ENCODE measurements at places on chromosomes 4 and X. TPM values are rescaled to one million over a fixed set of nuclear protein-coding genes. Genes with fewer than 3 reads are reported as not detected.
A peak's percentile ranks its signal among the peaks of the same experiment; 100 is the strongest.

TNIP3 gene
- total RNA-seq = not detected

PCSK1N gene
- total RNA-seq = 15.2 TPM

IL3RA gene
- total RNA-seq = 11.9 TPM

ARMCX2 gene
- 15.0 TPM for total RNA-seq

SPATA4 gene
- not detected for total RNA-seq

DRP2 gene
- total RNA-seq = 0.42 TPM

CENPVL2 gene
- total RNA-seq = not detected

DNA sequence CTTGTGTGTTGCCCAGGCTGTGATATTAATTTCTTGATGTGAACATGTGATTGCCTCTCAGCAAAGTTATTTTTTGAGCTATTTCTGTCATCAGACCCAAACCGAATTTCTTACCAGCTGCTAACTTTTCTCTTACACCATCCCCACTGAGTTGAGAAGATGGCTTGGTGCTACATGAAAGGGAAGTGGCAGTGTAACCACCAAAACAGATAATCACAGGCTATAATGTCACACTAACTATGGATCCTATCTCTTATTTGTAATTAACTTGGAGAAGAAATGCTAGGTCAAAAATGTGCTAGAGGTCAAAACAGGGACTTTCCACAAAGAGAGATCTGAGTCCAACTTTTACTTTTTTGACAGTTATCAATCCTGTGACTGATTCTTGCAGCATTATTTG lies 43.8 kb downstream of the ELOVL6 start:
- DNase-seq = no peak

DNA sequence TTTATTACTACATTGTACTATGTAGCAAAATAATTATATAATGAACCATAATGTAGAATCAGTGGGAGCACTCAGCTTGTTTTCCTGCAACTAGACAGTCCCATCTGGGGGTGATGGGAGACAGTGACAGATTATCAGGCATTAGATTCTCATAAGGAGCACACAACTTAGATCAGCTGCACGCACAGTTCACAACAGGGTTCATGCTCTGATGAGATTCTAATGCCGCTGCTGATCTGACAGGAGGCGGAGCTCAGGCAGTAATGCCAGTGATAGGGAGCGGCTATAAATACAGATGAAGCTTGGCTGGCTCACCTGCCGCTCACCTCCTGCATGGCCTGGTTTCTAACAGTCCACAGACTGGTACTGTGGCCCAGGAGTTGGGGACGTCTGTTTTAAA lies 199.2 kb downstream of the MAB21L2 start:
- no peak for DNase-seq

DNA sequence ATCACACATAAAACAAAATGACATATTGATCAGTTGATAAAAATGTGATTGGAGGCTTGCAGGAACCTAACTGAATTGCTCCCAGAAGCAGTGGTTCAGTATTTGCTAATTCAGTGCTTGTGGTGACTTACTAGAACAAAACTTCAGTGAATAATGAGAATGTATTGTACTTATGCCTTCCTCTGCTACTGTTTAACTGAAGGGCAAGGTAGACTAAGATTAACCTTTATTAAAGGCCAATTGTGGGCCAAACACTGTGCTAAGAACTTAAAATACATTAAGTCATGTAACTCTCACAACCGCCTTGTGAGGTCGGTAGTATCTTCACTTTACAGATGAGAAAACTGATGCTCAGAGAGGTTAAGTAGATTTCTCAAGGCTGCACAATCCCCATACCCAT lies 14.9 kb downstream of the IGFBP7 start:
- no peak for DNase-seq

DNA sequence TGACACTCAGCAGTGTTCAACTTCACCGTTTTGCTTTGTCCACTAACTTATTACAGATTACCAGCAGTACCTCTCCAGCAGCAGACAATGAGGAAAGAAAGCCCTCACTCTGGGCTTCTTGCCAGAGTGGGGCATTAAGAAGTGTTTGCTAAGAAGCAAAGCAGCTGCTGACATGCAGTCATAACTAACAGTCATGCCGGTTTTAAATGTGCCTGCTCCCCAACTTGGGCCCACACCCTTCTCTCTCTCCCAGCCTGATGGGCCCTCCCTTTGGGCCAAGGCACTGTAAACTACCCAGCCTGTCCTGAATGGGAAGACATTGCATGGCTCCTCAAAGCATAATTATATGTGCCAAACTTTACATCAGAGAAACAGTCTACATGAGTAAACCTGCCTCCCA lies 54.6 kb upstream of the HHIP start:
- DNase-seq = no peak

- DNase-seq = no peak
These were observed 43.7 kb upstream of the NPY2R start for GRCh38 chr4:155164718-155165117.

DNA sequence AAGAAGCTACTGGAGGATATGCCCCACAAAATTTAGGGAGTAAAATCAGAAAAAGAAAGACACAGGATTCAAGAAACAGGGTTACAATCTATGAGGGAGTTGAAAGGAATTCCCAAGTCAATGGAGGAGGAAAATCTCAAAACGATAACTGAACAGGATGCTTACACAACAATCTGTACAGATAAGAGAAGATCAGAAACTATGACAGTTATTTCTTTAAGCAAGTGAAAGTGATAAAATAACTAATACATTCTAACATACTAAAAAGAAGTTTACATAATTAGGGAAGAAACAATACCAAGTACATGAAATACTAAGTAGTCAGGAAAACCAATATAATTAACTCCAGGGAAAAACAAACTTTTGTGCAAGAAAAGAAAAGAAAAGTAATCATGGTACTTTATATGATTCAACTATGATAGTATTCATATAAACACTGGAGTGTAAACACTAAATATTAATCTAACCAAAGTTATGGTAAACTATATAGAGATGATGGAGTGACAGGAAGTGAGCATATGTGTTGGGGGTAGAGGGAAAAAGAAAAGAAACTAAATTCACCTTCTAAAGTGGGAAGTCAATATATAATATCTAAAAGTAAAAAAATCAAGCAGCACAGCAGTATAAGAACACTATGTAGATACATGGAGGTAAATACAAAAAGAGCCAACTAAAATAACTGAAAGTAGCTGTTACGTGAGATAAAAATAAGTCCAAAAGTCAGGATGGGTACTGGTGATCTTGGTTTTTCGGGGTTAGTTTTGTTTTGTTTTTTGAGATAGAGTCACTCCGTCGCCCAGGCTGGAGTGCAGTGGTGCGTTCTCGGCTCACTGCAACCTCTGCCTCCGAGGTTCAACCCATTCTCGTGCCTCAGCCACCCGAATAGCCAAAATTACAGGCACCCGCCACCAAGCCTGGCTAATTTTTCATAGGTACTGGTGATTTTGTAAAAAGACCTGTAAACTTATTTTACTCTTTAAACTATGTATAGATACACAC lies 99.3 kb downstream of the TEX11 start:
- DNase-seq = no peak

GRCh38 chrX:48695925-48696300 lies 621 bp upstream of the SUV39H1 start:
- DNase-seq = no peak

- peak; percentile 91 for DNase-seq
These were observed 8.0 kb downstream of the REELD1 start for GRCh38 chr4:146222313-146222712.

- DNase-seq = no peak
These were observed 488.3 kb downstream of the CFAP47 start for GRCh38 chrX:36407836-36408235.

- DNase-seq = no peak
These were observed 62.2 kb downstream of the EVC start for GRCh38 chr4:5773271-5773555.

- DNase-seq = no peak
These were observed 43.7 kb downstream of the RPS6KA6 start for GRCh38 chrX:84144281-84144680.

- DNase-seq = no peak
These were observed 148.6 kb downstream of the SLC4A4 start for GRCh38 chr4:71487344-71487920.

DNA sequence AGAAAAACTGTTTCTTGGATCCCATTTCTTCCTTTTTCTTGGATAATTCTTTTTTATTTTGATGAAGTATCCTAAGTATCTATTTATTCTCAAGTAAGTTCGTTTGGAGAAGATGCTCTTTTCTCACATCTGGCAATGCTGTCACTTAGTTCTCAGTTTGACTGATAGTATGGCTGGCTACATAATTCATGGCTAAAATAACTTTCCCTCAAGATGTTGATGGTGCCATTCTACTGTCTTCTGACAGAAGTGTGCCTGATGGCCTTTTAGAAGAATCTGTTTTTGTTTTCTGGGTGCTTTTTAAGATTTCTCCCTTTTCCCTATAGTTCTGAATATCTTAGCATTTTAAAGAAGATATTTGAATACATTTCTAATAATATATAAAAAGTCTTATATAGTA lies 41.6 kb downstream of the EVC2 start:
- DNase-seq = no peak

- DNase-seq = no peak
These were observed 22.8 kb downstream of the USP38 start for GRCh38 chr4:143207555-143207954.

DNA sequence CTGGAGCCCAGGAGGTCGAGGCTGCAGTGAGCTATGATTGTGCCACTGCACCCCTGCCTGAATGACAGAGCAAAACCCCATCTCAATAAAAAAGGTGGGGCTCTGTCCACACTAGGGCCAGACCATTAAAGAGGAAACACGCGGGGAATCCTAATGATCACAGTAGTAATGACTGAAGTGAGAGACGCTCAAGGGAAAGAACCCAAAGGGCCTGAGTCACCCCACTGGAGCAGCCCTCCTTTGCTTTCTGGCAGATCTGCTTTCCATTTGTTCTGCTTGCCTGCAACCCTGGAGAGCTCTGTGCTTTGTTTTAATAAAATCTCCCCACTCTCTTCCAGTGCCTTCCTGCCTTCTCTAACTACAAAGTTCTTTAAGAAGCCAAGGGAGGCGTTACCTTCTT lies 5.0 kb downstream of the TFDP3 start:
- no peak for DNase-seq

- no peak for DNase-seq
These were observed 4.3 kb upstream of the PLAC8 start for GRCh38 chr4:83118869-83119268.

DNA sequence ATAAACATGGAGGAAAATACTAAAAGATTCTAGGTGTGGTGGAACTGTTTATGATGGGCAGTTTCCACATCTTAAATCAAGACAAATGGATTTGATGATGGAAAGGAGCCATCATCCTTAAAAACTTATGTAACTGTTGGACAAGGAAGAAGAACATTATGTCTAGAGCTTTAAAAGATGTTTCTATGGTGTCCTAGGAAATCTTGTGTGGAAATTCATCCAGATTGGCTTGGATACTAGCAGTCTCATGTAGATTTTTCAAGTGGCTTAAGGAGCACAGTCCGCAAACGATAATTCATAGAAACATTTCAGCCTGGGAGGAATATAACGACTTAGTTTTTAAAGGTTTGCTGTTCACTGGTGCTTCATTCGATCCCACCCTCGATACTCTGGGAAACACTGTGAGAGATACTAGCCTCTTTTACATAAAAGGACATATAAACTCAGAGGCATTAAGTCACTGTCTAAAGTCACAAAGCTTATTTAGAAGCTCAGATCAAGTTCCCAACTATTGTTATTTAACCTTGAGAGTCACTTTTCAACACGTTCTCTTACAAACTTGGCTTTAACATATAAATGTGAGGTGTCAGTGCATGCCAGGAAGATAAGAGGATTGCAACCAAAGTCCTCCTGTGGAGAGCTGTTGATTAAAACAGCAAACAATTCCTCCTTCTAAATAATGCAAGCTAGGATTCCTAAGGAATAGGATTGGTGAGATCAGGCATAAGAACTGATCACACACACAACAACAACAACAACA lies 135.7 kb upstream of the SCML1 start:
- no peak for DNase-seq

- no peak for DNase-seq
These were observed 191.7 kb downstream of the PRDM5 start for GRCh38 chr4:120730777-120731320.

DNA sequence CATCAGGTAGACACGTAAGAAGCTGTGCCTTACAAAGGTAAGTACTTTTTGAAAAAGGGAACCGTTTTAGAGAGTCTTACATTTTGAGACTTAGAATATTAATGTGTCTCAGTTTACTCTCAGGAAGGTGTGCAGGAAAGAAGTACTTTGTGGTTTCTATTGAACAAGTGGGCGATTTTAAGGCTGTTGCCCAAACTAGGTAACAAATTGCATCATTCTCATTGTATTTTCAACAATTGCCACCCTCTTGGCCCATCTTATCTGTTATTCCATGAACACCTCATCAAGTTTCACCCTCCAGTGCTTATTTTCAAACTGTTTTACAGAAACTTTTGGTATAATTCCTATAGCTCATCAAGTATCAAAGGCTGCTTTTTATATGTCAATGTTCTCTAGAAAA lies 158.3 kb downstream of the SLC4A4 start:
- DNase-seq = no peak

DNA sequence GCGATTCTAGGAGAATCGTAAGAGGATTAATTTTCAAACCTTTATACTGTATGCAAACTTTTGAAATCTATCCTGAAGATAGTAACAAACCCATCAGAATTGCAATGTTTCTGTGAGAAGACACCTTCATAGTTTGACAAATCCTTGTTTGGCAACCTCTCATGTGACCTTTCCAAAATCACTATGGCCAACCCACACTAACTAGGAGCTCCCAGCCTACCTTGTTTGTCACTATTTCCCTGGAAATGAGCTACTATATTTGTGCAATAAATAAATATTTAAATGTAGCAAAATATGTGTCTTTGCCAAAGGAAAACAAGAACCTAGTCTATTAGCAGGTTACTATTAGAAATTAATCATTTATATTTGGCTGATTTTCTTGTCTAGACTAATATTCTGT lies 173.7 kb downstream of the PPP1R2C start:
- no peak for DNase-seq

DNA sequence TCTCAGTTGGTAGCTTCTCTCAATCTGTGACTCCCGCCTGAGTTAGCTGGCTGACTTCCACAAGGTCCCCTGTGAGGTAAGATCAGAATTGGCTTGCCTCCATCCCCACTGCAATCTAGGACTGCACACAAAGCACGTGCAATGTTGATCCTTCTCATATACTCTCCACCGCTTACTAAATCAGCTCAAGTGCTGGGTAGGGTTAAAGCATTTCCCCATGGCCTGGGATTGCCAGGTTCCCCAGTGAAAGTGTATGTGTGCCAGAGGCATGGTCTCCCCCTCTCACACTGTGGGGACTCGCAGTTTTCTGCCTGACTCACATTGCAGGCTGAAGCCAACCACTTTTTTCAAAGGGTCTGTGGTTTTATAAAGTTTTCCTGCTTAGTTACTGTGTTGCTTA lies 886.9 kb downstream of the FAM133A start:
- DNase-seq = no peak

- peak; percentile 26 for DNase-seq
These were observed 9.1 kb upstream of the PHOX2B start for GRCh38 chr4:41757521-41758156.

GRCh38 chrX:147498796-147499195 lies 412.9 kb upstream of the FMR1 start:
- DNase-seq = no peak
